ENCODE measurements at places on chromosomes 7 and 10. TPM values are rescaled to one million over a fixed set of nuclear protein-coding genes. Genes with fewer than 3 reads are reported as not detected.

DNA sequence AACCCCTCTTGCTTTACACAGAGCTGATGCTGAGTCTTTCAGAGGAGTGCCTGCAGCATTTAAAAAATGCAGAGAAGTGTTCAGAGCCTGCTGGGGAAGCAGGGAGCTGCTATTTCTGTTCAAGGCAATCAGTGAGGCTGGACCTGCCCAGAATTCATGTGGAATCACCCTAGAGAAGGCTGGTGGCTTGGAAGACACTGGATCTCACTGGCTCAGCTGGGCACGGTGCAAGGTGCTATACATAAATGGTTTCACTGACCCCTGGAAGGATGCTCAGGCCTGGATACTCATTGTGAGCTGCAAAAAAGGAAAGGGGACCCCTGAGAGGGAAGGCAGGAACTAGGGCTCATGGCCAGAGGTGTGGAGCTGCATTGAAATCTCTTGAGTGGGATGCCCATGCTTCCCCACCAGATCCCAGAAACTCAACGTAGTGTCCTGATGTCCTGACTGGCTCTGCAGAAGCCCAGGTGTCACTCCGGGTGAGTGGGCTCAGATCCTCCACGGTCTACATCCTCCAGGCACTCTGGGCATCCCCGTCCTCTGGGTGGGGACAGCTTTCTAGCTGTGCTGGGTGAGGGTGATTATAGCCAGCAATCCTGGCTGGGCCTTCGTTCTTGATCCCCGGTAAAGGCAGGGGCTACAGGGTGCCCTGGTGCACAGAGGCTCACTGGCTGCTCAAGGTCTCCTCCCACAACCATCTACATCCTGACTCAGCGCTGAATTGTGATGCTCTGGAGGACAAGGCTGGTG is 77.2 kb upstream of the TNS3 start:
- DNase-seq: no peak

DNA sequence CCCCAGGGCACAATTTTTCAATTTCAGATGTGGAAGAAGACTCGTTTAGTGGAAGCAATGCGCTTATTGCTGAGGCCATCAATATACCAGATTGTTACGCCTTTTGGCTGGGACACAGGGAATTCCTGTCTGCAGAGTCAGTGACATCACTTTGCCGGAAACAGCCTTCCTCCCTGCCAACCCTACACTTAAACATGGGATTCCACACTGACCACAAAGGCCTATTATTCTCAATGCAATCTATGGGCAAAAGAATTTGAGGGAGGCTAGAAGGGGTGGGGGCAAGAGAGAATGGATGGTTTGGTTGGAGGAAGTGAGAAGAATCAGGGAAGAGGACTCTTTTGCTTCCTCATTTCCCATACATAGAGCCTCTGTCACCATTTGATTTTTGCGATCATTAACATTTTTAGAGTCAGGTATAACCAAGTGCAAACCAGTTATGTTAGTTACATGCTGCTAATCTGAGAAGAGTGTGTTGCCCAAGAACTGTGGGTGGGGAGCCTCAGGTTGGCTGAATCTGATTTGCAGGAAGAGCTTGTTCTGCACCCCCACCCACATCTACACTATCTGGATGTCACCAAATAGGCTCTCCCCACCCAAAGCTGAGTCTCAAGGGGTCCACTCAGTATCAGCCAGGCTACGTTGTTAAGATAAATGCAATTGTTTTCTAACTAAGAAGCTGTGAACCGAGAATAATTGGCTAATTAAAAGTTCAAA is 58.2 kb downstream of the ENTPD1 start:
- DNase-seq: peak; percentile 29

The PIK3CG gene
- total RNA-seq: not detected

GRCh38 chr7:101818287-101819071 is 1.1 kb downstream of the CUX1 start:
- DNase-seq: no peak

The SYT15B gene
- total RNA-seq: not detected

The NODAL gene
- total RNA-seq: not detected

GRCh38 chr7:105987046-105987445 is 24.0 kb downstream of the CDHR3 start:
- no peak for DNase-seq

The OR6V1 gene
- total RNA-seq: not detected
